ENCODE measurements at places on chromosomes 6 and 20. TPM values are rescaled to one million over a fixed set of nuclear protein-coding genes. Genes with fewer than 3 reads are reported as not detected.

DNA sequence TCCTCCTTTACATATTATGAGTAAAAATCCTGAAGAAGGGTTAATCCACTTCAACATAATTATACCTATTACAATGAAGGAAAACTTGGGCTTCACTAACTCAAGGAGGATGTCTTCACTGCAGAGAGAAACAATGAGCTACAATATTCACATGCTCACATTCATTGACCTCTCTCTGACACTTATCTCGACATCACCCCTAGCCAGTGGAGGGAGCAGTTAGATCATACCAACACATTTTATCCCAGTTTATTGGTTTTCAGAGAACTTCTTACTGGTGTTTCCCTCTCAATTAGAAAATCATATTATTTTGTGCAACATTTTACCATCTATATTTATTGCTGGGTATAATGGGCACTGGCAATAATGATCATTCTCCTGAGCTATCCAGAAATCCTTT is 646.5 kb downstream of the TENT5A start:
- no peak for DNase-seq

The SMLR1 gene
- total RNA-seq = 104 TPM

DNA sequence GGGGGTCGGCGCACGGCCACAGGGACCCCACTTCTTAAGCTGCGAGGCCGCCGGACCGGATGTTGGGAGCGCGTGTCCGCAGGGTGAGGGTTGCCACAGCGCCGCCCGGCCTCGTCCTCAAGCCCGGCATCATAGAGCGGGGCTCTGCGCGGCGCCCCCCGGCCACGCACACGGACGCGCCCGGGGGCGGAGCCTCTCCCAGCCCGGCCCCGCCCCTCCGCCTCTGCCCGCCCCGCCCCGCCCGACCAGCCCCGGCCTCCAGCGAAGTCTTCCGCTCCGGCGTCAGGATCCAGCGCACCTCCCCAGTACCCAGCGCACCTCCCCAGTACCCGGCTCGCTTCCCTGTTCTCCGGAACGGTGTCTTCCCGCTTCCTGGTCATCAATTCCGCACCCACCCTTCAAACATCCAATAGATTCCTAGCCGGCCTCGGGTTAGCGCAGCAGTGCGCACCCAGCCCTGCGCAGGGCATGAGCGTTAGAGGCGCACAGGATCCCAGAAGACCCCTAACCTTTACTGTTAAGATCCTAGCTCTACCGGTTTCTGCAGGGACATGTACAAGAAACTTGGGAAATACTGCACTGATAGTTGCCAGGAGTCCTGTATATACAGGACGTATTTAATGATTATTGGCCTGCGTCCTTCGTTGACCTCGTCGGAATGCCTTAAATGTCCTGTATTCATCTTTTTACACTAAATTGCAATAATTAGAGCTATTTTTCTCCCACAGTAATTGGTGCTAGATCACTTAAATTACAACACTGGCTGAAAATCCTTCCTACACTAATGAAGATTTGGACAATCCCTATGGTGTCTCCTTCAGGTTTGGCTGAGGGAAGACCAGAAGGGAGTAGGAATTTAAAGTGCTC is 535 bp upstream of the DNAAF9 start:
- DNase-seq = peak; percentile 81

DNA sequence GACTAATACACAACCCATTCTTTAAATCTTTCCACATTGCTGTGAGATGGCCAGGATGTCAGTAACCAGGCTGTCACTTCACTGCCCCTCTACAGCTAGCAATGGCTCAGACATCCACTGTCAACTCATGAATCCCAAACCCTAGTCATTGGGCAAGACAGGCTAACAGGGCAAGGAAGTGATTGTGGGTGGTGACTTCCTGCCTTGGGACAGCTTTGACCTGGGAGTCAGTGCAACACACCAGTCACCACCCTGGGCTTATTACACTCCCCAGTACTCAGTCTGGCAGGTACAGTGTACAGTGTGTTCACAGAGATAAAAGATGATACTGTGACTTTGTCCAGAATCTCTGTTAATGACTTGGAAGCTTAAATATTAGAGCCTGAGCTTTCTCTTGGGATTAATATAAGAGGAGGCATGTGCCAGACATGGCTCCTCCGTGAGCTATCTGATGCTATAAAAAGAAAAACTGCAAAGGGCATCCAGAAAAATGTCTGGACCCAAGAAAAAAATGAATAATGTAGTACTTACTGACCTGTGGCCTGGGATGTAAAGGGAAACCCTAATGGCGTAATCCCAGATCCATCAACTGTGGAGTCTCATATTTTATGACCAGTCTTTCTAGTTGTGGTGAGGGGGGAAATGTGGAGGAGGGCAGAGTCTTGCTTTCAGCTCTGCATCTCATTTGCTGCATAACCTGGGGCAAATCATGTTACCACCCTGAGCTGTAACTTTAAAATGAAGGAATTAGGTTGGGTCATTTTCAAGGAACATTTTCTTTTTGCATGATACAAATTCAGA is 244.4 kb downstream of the SLC24A3 start:
- no peak for DNase-seq

DNA sequence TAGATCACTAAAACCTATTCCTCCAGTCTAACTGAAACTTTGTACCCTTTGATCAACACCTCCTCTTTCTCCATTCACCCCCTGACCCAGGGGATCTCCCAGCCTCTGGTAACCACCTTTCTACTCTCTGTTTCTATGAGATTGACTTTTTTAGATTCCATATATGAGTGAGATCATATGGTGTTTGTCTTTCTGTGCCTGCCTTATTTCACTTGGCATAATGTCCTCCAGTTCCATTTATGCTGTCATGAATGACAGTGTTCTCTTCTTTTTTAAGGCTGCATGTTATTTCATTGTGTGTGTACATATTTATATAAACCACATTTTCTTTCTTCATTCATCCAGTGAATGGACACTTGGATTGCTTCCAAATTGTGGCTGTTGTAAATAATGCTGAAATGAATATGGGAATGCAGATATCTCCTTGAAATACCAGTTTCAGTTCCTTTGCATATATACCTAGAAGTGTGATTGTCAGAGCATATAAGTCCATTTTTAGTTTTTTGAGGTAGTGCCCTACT is 57.7 kb downstream of the DHX35 start:
- no peak for DNase-seq

Measured in HepG2 (cell line).